Left cardiac atrium (tissue), 4 donors: ENCODE measurements at places on chromosomes 7 and 10.

DNA sequence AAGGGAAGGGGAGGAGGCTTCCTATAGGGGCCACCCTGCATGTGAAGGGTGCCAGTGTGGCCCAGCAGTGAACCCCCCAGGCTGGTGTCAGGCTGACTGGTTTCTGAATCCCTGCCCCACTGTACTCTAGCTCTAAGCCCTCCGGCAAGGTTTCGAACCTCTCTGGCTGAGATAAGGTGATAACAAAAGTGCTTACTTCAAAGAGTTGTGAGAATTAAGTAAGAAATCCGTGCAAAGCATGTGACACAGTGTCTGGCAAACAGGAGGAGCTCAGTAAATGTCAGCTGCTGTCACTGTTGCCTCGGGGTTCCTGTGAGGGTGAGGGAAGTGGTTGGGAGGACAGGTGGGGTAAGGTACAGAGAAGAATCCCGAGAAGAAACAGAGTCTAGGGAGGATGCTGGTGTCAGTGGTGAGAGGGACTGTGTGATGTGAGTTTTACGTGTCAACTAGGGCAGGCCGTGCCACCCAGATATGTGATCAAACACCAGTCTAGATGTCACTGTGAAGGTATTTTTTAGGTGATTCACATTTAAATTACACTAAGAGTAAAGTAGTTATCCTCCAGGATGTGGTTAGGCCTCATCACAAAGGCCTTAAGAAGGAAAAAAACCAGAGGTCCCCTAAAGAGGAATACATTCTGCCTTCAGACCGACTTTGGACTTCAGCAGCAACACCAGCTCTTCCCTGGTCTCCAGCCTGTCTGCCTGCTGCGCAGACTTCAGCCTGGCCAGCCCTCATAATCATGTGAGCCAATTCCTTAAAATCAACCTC lies 64.4 kb downstream of the BPGM start:
- no peak for DNase-seq

GRCh38 chr7:2612445-2613097 lies 19.2 kb upstream of the TTYH3 start:
- DNase-seq: no peak

DNA sequence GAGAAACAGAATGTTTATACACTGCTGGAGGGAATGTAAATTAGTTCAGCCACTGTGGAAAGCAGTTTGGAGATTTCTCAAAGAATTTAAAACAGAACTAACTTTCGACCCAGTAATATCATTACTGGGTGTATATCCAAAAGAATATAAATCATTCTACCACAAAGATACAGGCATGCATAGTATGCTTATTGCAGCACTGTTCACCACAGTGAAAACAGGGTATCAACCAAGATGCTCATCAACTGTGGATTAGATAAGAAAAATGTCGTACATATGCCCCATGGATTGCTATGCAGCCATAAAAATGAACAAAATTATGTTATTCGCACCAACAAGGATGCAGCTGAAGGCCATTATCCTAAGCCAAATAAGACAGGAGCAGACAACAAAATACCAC lies 343.1 kb upstream of the KCND2 start:
- DNase-seq: no peak

GRCh38 chr7:2941216-2941859 lies 97.2 kb upstream of the GNA12 start:
- no peak for DNase-seq

DNA sequence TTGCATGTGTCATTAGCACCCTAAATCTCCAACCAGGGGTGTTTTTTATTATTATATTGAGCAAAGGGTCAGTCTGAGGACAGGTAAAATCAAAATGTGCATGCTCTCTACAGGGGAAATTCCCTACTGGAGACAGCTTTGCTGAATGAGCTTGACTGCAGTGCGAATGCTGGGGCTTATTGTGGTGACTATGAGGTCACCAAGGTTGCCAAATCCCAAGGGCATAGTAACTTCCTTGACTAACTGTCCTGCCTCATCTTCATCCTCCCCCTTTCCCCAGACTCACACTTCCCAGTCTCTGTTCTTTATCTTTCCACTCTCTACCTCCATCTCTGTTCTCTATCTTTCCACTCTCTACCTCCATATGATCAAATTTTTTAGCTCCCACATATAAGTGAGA lies 22.9 kb upstream of the AOC1 start:
- no peak for DNase-seq

GRCh38 chr10:132652936-132653590 lies 115.5 kb downstream of the INPP5A start:
- DNase-seq: no peak

DNA sequence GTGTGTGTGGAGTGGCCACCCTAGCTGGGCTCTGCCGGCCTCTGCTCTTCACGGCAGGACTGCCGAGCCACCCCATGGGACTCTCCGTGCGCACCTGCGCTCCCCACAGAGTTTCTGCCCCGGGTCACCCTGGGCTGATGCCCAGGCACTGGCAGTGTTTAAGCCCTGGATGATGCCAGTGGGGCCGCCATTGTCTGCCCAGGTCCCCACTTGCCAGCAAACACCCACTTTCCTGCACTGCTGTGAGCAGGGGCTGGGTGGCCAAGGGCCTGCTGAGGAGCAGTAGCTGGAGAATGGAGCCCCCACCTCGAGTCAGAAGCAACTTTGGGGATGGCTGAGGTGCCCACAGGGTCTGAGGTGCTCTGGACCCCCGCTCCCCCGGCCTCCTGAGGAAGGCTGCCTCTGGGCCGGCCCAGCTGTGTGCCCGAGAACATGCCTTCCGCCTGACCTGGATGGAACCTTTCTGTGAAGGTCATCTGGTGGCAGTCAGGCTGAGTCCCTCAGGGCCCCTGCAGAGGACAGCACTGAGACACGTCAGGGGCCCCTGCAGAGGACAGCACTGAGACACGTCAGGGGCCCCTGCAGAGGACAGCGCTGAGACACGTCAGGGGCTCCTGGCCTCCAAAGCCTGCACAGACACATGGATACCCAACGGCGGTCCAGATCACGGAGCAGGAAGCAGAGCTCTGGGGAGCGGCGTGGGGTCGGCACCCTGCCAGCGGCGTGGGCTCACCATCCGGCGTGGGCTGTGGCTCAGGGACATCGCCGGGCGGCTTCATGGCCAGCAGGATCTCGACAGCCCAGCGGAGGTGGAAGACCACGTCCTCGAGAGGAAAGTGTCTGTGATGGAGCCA lies 62.0 kb downstream of the CFAP46 start:
- DNase-seq: no peak

- no peak for DNase-seq
These were observed 1.7 kb downstream of the NYAP1 start for GRCh38 chr7:100485471-100485876.

GRCh38 chr10:31350891-31351290 lies 31.9 kb downstream of the ZEB1 start:
- DNase-seq: no peak

DNA sequence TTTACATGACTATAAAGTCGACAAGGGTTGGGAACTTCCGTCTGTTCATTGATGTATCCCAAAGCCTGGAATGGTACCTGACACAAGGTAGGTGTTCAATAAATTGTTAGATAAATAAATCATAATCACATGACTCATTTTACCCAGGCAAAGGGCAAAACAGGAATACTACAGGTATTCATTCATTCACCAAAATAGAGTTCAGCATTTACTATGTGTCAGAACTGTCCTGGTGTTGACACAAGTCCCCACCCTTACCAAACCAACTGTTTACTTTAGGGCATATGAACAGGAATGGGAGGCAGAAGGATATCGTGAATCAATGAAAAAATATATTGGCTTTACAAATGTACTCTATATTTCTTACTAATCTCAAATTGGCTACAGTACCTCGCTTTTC lies 666 bp upstream of the YAE1 start:
- DNase-seq: no peak

DNA sequence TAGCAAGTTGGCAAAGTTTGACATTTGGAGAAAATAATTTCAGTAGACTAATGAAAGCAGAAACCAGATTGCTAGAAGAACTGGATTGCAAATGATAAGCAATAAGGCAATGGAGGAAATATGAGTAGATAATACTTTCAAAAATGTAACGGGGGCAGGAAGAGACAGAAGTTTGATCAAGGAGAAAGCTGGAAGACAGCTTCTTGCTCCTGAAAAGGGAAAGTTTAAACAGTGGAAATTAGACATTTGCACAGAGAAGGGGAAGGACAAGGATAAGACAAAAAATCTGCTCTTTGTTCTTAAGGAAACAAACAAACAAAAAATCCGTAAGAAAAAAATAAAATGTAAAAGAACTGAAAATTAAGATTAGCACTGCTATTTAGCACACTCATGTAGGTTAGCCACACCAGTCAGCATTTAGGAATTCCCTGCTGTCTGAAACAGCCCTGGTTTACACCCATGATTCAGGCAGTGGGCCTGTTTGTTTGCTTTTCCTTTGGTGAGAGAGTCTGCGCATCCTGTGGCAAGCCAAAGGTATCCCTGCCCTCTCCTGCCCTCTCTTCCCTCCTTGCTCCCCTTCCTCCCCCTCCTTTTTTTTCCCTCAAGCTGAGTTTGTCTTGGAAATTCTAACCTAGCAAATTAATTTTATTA lies 104.3 kb upstream of the CAV2 start:
- DNase-seq: no peak

DNA sequence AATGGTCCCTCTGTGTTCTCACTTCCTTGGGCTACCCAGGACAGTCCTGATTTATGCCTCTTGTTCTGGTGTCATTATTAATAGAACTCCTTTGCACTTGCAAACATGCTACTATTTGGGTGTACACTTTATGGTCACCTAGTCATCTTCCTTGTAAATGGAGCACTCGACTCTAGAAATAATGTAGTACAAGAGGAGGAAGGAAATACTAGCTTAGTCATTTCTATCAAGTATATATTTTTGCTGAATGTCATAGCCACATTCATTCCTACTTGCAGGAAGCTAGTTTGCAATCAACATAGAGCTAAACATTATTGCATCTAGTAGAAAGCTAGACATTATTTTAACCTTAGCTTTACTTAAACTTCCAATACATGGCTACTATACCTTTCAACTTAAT lies 335.3 kb downstream of the MAGI2 start:
- no peak for DNase-seq

GRCh38 chr7:105452085-105452484 lies 63.4 kb upstream of the SRPK2 start:
- DNase-seq: no peak

DNA sequence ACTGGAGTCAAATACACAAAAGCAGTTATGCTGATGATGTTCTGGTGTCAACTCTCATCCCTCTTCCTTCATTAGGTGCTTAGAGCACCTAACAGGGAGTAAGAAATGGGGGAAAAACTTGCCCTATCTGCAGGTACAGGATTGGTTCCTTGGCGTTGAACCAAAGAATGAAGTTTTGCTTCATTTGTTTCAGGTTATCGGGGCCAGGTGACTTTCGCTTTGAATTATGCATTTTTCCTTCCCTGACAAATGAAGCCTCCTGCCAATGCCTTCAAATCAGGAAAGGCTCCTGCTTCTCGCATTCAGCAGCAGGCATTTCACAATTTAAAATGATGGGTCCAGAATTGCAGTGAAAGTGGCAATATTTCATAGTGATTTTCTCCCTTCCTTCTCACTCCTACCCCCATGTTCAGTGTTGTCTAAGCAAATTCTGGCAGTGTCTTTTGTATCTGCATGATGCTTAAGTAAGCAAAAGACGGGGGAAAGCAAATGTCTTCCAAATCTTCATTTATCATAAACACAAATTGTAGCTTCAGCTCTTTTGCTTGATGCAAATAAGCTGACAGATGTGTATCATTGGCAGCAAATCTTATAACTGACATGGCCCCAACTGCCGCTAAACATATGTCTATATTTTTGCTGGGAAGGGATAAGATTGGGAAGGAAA lies 29.4 kb downstream of the DNAJB9 start:
- DNase-seq: no peak

DNA sequence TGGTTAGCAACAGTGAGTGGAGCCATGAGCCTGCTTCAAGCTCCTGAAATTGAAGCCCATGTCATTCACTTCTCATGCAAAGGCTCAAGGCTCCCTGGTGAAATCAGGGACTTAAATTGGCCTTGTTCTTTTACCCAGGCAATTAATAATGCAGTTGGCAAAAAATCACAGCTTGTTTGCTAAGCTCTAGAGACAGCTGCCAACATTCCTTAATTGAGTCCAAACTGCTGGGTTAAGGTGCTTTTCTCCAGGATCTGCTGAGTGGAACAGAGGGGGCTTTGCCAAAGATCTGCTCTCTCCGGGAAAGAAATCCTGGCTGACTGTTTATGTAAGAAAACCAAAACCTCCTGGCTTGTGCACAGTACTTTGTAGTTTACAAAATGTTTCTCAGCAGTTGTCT lies 257.6 kb upstream of the GHITM start:
- DNase-seq: no peak

GRCh38 chr10:31604096-31604495 lies 285.1 kb downstream of the ZEB1 start:
- no peak for DNase-seq

GRCh38 chr7:71338866-71339265 lies 206.9 kb downstream of the GALNT17 start:
- DNase-seq: no peak

- peak; percentile 43 for DNase-seq
These were observed 182.8 kb downstream of the ZWINT start for GRCh38 chr10:56178210-56178609.

GRCh38 chr10:119700321-119700954 lies 25.4 kb upstream of the INPP5F start:
- no peak for DNase-seq

DNA sequence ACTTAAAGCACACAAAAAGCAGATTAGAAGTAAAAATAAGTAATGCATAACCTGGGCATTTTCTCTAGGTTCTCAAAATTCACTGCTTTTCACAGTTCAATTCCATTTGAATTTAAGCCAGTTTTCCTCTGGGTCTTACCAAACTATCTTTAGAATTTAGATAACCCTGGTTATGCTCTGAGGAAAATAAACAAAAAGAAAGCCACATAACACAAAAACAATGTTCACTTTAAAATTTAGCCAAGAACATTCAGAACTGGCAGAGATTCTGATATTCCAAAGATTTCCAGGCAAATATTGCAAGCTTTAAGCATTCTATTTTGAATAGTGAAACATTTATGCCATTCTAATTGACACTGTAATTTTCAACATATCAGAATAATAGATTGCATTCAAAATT lies 50.7 kb upstream of the PRKG1 start:
- DNase-seq: no peak

- no peak for DNase-seq
These were observed 34.5 kb downstream of the SMURF1 start for GRCh38 chr7:99109108-99110051.

DNA sequence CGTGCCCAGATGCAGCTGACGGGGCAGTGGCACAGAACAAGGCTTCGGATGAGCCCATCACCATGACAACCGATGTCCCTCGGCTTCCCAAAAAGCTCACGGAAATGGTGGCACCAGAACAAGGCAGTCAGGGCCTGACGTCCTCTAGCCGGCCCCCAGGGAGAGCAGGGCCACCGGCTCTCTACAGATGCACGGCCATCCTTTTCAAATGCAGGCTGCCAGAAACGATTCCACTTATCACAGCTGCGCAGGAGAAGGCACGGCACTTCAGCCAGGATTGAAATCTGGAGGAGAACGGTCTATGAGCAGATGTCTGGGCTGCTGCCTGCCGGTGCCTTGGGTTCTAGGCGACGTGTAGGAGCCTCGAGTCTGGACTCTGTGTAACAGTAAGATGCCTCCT lies 223.8 kb downstream of the ZMYND11 start:
- DNase-seq: no peak
